T-helper 2 cell (primary cell): ENCODE measurements at places on chromosomes 7 and 10.

DNA sequence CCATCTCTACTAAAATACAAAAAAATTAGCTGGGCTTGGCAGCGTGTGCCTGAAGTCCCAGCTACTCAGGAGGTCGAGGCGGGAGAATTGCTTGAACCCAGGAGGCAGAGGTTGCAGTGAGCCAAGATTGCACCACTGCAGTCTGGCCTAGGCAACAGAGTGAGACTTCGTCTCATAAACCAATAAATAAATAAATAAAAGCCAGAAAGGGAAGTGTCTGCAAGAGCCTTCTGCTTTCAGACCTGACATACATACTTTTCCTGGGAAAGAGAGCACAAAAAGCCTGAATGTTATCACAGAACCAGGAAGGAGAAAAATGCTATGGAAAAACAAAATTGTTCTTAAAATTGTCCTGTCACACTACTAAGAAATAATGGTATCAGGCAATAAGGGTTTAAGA is 4.1 kb upstream of the KIF5B start:
- DNase-seq = no peak

- no peak for DNase-seq
Observed at GRCh38 chr7:65809259-65809981, 63.5 kb upstream of the VKORC1L1 start.

DNA sequence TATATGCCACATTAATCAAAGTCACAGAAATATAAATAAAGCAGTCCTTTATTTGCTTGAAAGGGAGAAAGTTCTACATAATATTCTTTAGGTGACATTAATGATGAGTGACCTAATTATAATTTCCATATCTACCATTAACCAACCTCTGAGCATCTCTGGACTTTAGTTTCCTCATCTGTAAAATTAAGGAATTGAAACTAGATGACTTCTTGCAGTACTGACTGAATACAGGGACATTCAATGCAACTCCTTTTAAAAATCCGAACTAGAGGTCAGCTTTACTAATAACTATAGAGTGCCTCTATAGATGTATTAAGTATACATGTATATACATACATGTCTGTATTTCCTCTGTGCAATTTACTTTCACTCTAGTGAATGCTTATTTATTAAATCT is 3.9 kb downstream of the FMC1 start:
- no peak for DNase-seq

DNA sequence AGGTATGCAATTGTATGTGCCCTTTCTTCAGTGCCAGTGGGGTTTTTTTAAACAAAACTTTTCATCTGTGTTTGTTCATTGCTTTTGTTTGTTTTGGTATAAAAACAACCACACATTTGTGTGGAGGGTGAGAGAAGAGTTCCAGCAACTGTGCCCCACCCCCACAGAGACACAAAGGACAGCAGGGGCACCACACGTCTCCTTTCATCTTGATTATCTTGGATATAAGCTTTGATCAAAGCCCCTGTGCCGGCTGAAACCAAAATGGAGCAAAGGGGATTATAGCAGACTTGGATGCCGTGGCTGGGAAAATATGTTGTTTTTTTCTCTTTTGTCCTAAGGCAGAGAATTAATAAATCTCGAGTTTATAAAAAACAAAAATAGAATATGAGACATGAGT is 111.8 kb upstream of the RSU1 start:
- no peak for DNase-seq

GRCh38 chr10:126375926-126376554 is 12.2 kb downstream of the ADAM12 start:
- no peak for DNase-seq

DNA sequence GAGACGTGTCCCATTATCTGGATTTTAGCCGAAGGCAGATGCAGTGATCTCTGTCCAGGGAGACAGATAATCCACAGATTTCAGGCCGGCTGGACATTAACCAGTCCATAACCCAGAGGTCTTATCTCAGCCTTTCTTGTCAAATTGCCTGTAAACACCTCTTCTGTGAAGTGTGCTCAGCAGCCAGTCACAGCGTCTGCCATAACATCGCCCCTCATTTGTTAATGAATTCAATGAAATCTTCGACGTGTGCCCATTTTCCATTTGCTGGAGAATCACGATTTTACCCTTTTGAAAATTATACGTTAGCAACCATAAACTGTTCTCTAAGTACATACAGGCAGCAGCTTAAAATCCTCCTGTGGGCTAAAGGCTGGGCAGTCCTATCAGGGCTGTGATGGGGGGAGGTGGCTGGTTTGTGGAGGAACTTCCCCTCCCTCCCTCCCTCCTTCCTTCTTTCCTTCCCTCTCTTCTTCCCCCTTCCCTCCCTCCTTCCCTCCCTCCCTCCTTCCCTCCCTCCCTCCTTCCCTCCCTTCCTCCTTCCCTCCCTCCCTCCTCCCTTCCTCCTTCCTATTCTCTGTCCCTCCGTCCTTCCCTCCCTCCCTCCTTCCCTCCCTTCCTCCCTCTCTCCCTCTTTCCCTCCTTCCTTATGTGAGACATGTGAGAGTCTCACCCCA is 26.6 kb upstream of the FAM20C start:
- no peak for DNase-seq

GRCh38 chr10:121836171-121836570 is 91.7 kb downstream of the ATE1 start:
- no peak for DNase-seq

DNA sequence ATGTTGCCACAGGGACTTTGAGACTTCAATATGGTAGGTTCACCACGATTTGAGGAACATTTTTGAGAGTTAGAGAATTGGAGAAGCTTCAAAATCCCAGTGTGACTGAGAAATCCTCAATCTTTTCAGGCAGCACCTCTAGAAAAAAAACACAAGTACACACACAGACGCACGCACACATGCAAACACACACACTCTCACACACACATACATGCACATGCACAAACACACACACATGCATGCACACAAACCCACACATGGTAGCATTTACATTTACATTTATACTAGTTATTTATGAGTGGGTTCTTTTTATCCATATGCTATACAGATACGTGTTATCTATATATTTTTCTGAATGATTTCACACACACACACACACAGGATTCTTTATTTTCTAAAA is 901.9 kb downstream of the GATA3 start:
- peak; percentile 23 for DNase-seq

DNA sequence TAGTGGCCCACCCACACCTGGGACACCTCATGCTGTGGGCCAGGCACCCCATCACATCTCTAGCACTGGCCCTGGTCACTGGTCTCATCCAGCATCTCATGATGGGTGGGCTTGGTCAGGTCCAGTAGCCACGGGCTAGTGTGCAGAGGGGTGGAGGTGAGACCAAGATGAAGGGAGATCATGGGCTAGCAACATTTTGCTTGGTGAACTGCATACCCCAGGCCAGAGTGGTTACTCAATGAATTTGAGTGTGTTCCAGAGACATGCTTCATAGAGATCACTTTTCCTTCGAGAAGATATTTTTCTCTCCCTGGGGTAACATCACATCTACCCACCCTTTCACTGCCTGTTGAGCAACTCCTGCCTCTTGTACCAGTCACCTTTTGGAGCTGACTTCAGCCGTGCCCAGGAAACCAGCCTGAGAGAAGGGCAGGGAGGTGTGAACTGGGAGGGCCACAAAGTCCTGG is 44.2 kb downstream of the MINDY4 start:
- no peak for DNase-seq

DNA sequence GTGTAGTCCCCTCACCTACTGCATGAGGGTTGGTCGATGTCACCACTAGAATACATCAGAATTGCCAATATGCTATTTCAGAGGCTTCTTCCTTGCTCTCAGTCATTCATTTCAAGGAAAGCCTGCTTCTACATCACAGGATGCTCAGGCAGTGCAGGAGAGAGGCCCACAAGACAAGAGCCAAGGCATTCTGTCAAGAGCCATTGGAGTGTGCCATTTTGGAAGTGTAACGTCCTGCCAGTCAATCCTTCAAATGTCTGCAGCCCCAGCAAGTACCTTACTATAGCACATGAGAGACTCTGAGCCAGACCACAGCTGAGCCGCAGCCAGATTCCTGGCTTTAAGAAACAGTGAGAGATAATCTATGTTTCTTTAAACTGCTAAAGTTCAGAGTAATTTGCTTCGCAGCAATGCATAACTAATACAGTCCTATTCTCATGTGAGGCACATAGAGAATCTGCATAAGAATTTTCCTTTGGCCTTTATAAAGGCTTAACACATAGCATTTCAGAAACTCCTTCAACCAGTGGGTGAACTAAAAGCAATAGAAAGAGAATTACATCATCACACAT is 166.5 kb upstream of the GNAI1 start:
- no peak for DNase-seq

- no peak for DNase-seq
Observed at GRCh38 chr7:133540096-133540860, 287.4 kb downstream of the EXOC4 start.

DNA sequence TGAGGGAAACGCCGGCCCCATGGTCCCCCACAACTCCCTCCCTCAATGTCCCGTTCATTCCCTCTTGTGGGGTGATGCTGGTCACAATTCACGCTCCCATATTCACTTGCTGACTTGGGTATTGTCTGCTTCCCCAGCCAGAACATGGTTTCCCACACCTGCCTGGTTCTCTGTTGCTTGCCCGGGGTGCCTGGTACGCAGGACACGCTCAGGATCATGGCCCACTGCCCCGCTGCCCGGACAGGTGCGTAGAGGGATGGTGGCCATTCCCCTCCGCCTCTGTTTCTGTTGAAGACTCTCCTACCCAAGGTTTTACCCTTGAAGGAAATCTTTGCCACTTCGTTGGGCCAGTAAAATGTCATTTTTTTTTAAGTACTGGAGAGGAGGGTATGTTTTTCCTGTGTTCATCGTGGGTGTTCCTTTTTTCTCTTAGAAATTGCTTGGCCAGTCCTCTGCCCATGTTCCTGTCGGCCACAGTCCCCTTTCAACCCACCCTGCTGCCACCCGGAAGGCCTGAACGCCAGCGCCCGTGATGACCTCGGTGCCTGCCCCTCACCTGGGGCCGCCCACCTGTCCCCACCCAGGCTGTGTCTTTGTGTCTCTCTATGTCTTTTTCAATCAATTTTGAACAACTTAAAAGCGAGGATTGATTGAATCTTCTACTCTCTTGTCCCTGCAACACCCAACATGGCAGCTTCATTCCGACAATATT is 38.2 kb downstream of the FOXL3 start:
- DNase-seq = no peak

GRCh38 chr10:782751-783648 is 93.5 kb upstream of the DIP2C start:
- DNase-seq = no peak

DNA sequence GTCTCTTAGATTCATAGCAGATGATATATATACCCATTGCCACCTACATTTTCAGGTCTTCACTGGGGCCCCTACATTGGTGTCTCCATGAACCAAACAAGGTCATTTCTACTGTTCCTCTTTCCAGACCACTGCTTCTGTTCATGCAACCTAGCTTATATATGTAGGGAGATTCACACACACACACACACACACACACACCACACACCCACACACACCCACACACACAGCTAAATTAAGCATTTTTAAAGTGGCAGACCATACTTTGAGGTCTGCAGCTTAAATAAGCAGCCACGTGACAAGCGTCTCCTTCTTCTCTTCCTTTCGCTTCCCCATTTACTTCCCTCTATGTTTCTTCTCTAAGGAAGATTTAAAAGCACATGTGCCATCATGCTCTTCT is 70.0 kb upstream of the CC2D2B start:
- DNase-seq = no peak

GRCh38 chr10:78291722-78292121 is 258.1 kb downstream of the RPS24 start:
- DNase-seq = no peak

DNA sequence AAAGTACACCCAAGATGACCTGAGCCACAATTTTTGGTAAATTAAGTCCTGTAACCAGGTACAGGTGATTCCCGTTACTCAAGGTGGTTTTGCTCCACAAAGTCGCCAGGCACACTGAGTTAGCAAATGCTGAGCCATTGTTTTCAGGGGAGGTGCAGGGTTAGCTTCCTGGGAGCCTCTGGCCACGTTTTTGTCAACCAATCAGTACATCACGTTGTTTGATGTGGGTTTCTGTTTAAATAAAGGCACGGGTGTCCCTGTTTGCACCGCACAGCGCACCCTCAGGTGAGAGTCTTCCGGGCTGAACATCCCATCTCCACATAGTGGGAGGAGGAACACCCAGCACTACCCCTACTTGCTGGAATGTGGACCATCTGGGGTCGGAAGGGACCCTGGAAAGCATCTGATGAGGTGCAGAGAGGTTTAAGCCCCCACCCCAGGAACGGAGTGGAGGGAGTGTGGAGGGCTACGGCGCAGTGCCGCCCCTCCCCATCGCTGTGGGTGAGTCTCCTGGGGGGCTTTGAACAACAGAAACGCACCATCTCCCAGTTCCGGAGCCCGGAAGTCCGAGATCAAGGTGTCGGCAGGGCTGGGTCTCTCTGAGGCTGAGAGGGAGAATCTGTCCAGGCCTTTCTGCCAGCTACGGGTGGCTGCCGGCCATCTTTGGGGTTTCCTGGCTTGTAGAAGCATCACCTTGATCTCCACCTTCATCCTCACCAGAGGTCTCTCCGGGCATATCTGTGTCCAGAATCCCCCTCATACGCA is 42.5 kb downstream of the PRKAG2 start:
- DNase-seq = no peak

DNA sequence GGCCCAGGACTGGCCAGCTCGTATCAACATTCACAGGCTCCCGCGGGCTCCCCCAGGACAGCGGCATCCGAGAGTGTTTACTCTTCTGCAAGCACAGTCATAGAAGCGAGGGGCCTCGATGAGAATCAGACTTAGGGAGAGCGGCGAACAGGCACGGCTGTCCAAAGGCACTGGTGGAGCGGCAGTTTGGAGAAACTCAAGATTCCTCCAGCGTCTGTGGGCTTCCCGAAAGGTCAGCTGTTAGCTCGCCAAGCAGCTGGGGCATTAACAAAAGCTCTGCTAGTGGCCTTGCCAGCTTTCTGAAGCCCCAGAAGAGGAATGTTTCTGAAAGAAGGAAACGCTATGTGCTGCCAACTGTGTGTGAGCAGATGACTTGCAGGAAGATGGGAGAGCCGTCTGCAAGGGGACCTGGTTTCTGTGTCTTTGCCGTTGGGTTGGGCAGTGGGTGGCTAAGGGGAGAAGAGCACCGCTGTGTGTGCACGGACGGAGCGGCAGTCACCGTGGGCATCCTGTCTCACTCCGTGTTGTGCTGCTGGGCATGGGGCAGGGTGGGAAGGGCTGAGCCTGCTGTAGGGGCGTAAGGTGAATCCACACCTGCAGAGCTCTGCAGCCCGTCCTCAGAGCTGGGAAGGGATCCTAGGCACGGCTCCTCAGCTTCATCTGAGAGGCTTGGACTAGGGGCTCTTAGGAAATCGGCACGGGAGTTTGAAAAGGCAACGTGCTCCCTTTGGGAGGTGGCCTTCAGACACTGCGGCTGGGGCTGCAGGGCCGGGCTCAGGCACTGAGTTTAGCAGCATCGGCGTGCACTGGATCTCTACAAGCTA is 42.1 kb downstream of the AMZ1 start:
- DNase-seq = no peak

DNA sequence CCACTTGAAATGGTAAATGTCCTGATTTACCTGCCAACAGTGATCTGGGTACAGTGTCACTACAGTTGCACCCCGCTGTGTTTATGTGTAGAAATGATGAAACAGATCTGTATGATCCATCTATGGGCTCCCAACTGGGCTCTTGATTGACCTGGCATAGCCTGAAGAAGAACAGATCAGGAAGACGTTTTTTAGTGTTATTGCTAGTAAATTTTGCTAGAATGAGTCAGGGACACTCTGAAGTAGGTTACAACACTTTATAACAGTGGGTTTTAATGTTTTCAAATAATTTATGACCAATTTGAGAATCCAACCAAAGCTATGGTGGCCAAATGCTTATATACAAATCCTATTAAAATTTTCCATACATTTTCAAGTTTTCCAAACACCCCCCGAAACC is 110.3 kb downstream of the DKK1 start:
- no peak for DNase-seq
